ENCODE measurements at places on chromosomes 2 and 18. TPM values are rescaled to one million over a fixed set of nuclear protein-coding genes. Genes with fewer than 3 reads are reported as not detected.

IL1R2 gene
- 1.6 TPM for total RNA-seq

GPR155 gene
- 3.1 TPM for total RNA-seq

SYT4 gene
- not detected for total RNA-seq

GKN1 gene
- not detected for total RNA-seq

FMNL2 gene
- 14.9 TPM for total RNA-seq

LCT gene
- 0.31 TPM for total RNA-seq

CLEC4F gene
- not detected for total RNA-seq

PROM2 gene
- total RNA-seq, result 1.4 TPM

DNA sequence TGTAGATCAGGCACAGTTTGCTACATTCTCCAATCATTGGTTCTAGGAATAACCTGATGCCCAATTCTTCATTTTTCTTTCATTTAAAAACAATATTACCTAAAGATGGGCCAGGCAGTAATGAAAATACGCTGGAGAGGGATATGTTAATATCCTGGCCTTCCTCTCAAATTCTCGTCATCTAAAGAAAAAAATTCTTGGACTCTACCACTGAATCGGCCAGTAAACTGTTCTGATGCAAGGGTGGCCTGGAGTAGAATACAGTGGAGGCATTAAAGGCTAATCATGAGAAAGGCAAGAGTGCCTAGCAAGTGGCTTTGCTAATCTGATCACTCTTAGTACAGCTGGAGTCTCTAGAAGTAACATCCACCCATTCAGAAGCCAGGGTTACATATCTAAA is 157.7 kb downstream of the ANTXR1 start:
- DNase-seq, result no peak

DNA sequence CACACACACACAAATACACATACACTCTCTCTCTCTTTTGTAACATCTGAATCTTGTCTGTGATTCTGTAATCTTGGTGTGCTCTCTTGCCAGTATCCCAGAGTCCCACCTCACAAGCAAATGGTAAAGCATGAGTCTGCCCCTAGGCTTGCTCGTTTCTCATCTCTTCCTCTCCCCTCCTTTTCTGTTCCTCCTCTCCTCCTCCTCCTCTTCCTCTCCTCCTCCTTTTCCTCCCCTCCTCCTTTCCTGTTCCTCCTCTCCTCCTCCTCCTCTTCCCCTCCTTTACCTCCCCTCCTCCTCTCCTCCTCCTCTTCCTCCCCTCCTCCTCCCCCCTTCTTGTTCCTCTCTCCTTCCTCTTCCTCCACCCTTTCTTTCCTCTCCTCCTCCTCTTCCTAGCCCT is 59.0 kb downstream of the TNFRSF11A start:
- no peak for DNase-seq

DNA sequence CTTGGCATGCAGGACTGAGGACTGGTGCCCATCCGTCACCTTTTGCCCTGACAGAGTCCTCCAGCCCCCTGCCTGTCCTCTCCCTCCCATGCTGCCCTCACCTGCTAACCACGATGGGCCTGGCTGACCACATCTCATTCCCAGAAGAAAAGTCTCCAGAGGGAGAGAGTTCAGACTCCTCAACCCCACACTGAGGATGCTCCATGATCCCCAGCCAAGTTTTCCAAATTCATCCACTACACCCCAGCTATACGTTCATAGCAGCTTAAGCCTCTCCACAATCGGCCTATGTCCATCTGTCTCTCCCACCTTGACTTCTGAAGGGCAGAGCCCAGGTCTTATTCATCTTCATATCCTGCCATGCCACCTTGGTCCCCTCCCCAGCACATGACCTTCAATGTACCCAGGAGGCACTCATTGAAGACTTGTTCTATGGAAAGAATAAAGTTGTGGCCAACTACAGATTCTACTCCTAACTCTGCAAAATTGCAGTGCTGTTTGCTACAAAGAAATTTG is 115.6 kb upstream of the ID2 start:
- DNase-seq, result no peak

DNA sequence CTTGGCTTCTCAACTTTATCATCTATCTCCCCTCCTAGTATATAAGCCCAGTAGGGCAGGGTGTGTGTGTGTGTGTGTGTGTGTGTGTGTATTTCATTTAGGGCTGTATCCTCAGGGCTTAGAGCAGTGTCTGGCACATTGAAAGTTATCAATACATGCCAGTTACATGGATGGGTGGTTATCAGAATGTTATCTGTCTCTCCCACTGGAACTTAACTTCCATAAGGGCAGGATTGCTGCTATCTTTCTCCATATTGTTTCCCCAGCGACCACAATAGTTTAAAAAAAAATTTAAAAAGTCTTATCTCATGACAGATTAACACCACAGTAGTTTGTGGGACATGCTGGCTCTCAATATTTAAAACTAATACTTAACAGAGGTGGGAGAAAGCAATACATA is 488.9 kb downstream of the PLCL1 start:
- DNase-seq, result no peak

- peak; percentile 83 for DNase-seq
Observed at GRCh38 chr2:218880102-218880858, at the start of gene WNT10A. Gene WNT10A (plus strand): TSS chr2:218880852. CDS start chr2:218880996, 144 bp downstream.

GRCh38 chr2:148565272-148565894 is 79.2 kb upstream of the EPC2 start:
- DNase-seq, result no peak

DNA sequence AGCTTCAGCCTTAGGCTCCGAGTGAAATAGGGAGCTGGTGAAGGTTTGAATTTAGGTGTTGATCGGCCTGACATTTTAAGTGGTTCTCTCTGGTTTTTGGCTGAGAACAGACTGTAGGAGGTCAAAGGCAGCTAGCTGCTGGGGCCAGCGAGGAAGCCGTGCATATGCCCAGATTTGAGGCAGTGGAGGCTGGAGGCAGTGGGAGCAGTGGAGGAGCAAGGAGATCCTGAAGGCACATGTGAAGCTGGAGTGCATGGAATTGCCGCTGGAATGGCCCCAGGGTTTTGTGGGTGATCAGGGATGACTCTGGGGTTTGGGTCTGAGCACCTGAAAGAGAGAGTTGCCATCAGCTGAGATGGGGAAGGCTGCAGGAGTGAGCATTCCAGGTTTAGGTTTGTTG is 25.1 kb downstream of the STEAP3 start:
- DNase-seq, result no peak

DNA sequence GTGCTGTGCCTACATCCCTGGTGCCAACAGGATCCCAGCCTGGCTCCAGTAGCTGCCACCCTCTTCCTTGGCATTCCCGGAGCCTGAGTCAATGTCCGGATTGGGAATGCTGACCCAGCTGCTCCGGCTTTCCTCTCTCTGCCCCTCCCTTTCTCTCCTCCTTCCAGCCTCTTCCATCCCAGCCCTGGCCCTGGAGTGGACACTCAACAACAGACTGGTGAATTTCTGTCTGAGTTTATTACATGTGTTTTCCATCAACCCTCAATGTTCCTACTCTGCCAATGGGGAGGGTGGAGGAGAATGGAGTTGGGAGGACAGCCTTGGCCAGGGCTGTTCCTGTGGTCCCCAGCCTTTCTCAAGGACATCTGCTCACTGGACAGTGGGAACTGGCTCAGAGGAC is 917 bp upstream of the PRKAG3 start:
- no peak for DNase-seq

DNA sequence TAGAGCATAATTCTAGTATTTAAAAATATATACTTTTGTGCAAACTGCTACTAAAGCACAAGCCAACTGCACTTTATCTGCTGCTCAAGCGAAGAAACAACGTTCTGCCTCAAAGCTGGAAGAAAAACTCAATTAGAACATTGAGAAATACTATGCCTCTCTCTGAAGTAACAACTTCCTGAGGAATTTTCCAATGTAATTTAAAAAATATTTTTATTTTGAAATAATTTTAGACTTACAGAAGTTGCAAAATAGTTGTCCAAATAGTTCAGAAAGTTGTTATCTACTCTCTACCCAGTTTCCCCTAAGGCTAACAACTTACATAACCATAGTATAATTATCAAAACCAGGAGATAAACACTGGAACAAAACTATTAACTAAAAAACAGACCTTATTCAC is 12.3 kb upstream of the POLI start:
- DNase-seq, result no peak

- no peak for DNase-seq
Observed at GRCh38 chr18:49747876-49748275, 65.5 kb downstream of the ACAA2 start.

DNA sequence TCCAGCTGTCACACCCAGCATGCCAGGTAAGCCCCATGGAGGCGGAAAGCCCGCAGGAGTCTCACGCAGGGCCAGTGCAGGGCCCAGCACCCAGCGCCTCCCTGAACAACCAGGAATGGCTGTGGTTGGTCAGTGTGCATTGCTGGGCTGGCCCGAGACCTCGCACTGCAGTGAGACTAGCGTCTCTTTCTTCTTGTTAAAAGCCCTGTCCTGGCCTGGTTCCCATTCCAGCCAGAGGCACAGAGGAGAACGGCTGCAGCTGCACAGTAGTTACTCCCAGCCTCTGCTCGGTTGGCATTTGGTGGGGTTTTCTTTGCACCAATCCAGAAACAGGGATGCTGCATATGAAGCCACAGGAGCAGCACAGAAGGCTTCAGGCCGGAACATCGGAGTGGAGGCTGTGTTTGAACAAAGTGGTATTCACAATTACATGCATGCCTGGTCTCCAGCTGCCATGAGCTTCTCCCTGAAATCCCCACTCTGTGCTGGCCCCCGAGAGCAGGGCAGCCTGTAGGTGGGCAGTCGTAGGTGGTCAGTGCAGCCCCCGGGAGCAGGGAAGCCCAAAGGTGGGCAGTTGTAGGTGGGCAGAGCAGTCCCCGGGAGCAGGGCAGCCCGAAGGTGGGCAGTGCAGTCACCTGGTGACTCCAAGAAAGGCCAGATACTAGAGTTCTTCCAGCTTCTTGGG is 163.7 kb upstream of the PXDN start:
- DNase-seq, result no peak

DNA sequence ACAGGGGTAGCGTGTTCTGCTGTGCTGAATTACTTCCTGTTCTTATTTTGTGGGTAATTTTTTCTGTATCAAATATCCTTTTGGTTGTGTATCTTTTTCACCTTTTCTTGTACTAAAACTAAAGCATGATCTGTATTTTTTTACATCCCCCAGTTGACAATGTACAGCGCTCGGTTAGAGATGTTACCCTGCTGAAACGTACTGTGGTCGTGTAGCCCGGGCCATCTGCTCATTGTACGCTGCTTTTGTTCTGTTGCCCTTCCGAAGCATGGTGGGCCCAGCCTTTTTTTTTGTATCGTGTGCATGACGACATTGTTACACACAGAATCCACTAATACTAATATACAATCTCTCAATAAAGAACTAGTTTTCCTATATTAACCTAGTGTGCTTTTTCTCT is 233.1 kb downstream of the HAUS1 start:
- DNase-seq, result no peak

DNA sequence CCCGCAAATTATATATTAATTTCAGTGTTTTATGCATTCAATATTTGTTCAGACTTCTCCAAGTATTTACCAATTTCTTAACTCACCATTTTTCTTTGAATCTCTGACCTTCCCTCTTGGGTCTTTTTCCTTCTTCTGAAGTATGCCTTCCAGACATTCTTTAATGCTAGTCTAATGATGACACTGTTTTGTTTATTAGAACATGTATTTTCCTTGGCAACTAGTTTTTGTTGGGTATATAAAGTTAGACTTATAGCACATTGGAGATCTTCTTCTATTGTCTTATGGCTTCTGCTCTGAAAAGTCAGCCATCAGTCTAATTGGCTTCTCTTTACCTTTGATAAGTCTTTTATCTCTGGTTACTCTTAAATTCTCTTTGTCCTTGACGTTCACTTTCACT is 423.2 kb upstream of the NRP2 start:
- no peak for DNase-seq

DNA sequence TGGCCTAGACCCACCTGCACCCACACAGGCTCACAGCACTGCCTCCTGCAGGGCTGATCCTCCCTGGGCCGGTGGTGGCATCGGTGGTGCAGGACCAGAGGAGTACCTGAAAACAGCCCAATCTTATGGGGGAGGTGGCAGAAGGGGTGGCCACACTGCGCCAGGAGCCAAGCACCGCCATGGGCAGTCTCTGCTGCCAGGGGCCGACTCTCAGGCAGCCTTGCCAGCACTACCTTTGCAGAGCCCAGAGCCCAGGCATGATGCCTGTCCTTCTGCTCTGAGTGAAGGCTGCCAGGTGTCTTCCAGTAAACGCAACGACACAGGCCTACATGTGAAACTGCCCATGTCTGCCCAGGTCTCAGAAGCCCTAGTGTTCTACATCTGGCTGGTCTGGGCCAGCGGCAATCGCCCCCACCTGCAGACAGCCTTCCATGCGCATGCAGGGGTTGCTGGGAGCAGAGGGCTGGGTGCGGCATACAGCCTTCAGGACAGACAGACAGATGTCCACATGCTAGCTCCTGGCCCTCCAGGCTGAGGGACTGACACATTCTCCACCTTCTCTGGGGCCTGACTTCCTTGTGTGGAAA is 6.8 kb downstream of the HS6ST1 start:
- DNase-seq, result no peak

- no peak for DNase-seq
Observed at GRCh38 chr2:47503481-47504070, 100.6 kb downstream of the MSH2 start.

DNA sequence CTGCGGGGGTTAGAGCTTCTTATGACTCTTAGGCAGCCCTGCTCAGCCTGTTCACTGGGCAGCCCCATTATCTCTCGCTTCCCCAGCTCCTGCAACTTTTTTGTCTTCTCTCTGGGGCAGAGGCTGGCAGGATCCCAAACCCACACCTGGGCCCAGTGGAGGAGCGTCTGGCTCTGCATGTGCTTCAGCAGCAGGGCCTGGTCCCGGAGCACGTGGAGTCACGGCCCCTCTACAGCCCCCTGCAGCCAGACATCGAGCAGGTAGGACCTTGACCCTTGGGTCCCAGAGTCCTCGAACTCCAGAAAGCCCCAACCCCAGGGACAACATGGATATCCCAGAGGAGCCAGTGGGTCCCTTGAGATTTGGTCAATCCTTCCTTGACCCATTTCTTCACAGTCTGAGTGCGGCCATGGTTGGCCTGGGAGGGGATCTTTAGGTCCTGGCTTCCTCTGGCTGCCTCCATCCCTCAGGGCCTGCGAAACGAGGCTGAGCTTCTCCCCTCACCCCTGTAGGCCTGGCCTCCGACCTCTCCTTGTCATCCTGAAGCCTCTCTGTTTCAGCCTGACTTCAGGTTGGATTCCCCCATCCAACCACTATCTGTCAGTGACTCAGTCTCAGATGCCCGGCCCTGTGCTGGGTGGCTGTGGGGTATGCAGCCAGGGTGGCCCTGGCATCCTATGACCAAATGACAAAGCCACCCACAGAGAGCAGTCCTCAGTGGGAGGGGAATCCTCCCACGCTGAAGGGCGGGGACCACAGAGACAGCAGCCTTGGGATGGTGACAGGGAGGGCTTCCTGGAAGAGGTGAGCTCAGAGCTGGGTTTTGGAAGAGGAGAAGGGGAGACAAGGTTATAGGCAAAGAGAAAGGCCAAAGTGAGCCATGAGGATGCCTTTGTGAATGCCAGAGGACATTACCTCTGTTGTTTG is 214.2 kb downstream of the DYSF start:
- DNase-seq, result no peak
